MCF 10A (cell line): ENCODE measurements at places on chromosomes 13 and 19.
A peak's percentile ranks its signal among the peaks of the same experiment; 100 is the strongest.

- no peak for DNase-seq
Measured at GRCh38 chr13:111872475-111873150, 194.3 kb upstream of the SOX1 start.

GRCh38 chr13:50915565-50915964, 6.0 kb downstream of the RNASEH2B start:
- no peak for DNase-seq

DNA sequence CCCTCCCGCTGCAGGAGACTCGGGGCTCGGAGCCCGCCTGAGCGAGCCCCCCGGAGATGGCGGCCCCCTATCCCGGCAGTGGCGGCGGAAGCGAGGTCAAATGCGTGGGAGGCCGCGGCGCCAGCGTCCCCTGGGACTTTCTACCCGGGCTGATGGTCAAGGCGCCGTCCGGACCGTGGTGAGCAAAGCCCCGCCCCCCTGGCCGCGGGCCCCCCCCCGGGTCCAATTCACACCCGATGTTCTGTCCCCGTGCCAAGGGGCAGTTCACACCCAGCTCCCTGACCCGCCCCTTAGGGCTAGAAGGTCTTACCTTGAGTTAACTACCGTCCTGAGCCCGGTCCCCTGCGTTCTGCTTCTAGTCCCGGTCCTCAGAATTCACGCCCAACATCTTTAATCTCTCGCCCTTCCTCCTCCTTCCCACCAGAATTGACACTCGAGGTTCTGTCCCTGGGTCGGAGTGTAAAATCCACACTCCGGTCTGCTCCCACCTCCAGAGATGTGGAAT, 1.4 kb downstream of the NPAS1 start:
- DNase-seq = no peak

GRCh38 chr13:48144413-48145035, 49.6 kb upstream of the MED4 start:
- DNase-seq = no peak

GRCh38 chr19:45927565-45928261, 13.1 kb upstream of the NANOS2 start:
- peak; percentile 96 for DNase-seq

- peak; percentile 43 for DNase-seq
Measured at GRCh38 chr13:86464193-86464592, 665.0 kb upstream of the SLITRK6 start.

GRCh38 chr19:3514930-3515329, 8.8 kb downstream of the FZR1 start:
- no peak for DNase-seq

DNA sequence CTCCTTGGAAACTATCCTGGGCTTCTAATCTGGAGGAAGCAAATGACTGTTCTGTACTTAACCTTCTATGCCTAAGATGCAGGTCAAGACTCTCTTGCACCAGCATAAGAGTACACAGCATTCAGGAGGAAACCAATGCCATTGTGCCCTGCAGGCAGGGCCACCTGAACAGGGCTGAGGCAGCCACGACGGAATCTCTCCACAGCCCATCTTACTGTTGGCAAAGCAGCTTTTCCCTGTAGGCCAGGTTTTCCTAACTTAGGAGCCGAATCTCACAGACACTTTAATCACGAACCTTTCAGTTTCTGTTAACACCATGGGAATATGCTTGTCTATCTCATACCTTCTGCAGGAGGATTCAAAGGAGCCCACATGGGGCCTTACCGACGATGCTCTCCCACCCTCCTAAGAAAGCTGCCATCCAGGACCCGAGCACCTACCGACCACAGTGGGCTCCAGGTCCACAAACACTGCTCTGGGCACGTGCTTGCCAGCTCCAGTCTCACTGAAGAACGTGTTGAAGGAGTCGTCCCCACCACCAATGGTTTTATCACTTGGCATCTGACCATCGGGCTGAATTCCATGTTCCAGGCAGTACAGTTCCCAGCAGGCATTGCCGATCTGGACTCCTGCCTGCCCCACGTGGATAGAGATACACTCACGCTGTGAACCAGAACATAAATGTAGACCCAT, 2.6 kb downstream of the TUBA3C start:
- no peak for DNase-seq

- DNase-seq = no peak
Measured at GRCh38 chr13:22848539-22849052, 332.2 kb upstream of the SGCG start.
